Left lung (tissue), 14 donors: ENCODE measurements at places on chromosomes 16 and 17. TPM values are rescaled to one million over a fixed set of nuclear protein-coding genes. Genes with fewer than 3 reads are reported as not detected.

The ZG16B gene
- total RNA-seq: 0.61 TPM

The GTF3C1 gene
- 61.5 TPM for total RNA-seq

The FMNL1 gene
- total RNA-seq: 42.0 TPM

The DPEP1 gene
- 0.31 TPM for total RNA-seq

The ACSM3 gene
- 16.6 TPM for total RNA-seq

The MAFG gene
- 25.3 TPM for total RNA-seq

The EVPLL gene
- total RNA-seq: 3.1 TPM

The ALOXE3 gene
- total RNA-seq: 0.23 TPM

The ABHD15 gene
- 10.9 TPM for total RNA-seq

The DGKE gene
- total RNA-seq: 7.3 TPM

The CMTM2 gene
- 0.52 TPM for total RNA-seq

The TPSD1 gene
- total RNA-seq: 0.37 TPM

The ABCC12 gene
- not detected for total RNA-seq

The DYNC1LI2 gene
- total RNA-seq: 118 TPM

The TENT4B gene
- total RNA-seq: 14.9 TPM

The SLC22A31 gene
- total RNA-seq: 171 TPM

The CHD9NB gene
- total RNA-seq: 2.2 TPM

The SGCA gene
- total RNA-seq: 8.3 TPM

The YWHAE gene
- 437 TPM for total RNA-seq

The HBQ1 gene
- not detected for total RNA-seq

The TP53TG3C gene
- 0.18 TPM for total RNA-seq

The SPOP gene
- total RNA-seq: 79.5 TPM

The GRB7 gene
- 12.4 TPM for total RNA-seq
